GM12878 (cell line): ENCODE measurements at places on chromosomes 6 and 20.

DNA sequence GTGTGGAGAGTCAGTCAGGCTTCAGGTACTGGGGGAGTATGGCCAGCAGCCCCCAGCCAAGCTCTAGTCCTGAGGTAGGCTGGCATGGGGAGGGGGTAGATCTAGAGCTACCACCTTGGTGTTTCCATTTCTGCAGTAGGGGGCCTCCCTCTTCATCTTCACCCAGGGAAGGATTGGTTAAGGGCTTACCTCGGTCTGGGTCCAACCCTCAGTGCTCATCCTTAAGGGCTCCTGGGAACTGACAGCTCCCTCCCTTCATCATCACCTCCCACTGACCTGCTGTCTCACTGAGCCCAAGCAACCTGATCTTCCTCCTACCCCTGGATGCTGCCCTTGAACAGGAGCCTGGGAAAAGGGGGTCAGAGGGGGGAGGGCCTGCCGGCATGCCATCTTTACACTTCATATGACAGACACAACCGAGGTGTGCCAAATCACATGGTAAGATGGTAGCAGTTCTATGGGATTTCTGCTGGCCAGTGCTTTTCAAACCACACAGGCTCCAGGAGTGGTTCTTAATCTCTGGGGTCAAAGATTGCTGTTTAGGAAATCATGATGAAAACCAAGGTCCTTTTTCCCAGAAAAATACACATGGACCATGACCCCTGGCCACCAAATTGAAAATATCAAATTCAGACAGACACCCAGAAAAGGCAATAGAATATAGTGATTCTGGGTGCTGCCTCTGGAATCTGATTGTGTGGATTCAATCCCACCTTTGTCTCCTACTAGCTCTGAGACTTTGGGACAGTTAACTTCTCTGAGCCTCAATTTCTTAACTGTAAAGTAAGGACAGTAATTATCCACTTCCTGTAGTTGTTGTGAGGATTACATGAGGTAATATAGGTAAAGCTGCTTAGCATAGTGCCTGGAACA lies 3.0 kb downstream of the TP53INP2 start:
- no peaks in the 10 kb centered on the region for H3K27me3 ChIP-seq
- H3K4me1 ChIP-seq = peaks cover 15% of the 10 kb centered on the region; the same call in 1 of the 2 replicates
- no peak overlapping the region for H3K27ac ChIP-seq
- no peaks in the 10 kb centered on the region for H3K36me3 ChIP-seq

DNA sequence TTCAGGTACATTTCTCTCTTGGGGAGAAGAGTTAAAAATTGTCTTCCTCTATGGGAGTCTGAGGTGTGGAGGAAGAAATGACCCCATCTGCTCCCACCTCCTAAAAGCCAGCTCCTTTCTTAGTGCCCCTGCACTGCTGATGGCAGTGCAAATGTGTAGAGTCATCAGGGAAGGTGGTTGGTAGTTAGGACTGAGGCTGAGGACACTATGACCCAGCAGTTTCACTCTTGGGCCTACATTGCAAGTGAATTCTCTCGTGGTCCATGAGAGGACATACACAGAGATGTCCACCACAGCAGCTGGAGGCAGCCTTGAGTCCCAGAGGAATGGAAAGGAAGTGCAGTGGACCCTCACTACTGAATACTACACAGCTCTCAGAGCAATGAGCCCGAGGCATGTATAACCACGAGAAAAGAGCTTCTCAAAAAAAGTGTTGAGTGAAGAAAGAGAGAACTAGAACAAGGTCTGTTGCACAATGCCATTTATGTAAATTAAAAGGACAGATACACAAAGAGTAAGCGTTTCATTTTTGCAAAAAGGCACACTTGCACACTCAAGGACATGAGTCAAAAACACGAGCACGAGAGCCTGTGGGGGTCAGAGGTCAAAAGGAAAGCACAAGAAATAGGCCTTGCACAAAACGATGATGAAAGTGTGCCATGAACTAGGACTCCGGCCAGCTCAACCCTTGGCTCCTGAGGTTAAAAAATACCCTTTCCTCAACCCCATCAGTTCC lies 308.2 kb upstream of the PRND start:
- no peak for DNase-seq
- H3K27ac ChIP-seq = no peak overlapping the region
- no peak overlapping the region for H3K4me3 ChIP-seq
- no peaks in the 10 kb centered on the region for H3K4me1 ChIP-seq
- no peaks in the 10 kb centered on the region for H3K36me3 ChIP-seq

- no peaks in the 10 kb centered on the region for H3K36me3 ChIP-seq
- no peaks in the 10 kb centered on the region for H3K27me3 ChIP-seq
- H3K4me1 ChIP-seq = no peaks in the 10 kb centered on the region
- no peak for DNase-seq
- H3K4me3 ChIP-seq = no peak overlapping the region
- no peak overlapping the region for H3K27ac ChIP-seq
Measured at GRCh38 chr20:24001712-24002405, 13.3 kb upstream of the GGTLC1 start.

DNA sequence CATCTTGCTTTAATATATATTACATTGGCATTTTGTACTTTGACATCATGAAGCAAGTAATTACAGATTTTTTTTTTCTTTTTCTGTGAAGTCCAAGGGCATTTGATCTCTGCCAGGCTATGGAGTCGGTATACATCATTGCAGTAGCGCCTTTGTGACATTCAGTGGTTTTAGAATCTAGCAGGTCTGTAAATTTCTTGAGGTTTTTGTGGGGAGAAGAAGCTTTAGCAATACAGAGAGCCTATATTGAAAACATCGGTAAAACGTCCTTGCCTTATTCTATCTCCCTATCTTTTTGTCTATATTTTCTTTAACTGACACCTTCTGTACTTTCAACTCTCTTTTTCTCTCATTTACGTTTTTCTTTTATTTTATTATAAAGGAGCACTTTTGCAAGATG lies 47.2 kb downstream of the DUSP22 start:
- H3K36me3 ChIP-seq = peaks cover 14% of the 10 kb centered on the region; the same call in 1 of the 2 replicates
- peak overlapping the region; percentile 41 for H3K4me3 ChIP-seq
- peaks cover 84% of the 10 kb centered on the region for H3K4me1 ChIP-seq
- H3K27me3 ChIP-seq = no peaks in the 10 kb centered on the region

GRCh38 chr6:158044525-158044888 lies 62.8 kb downstream of the SYNJ2 start:
- no peak overlapping the region for H3K27ac ChIP-seq
- H3K27me3 ChIP-seq = no peaks in the 10 kb centered on the region
- no peak overlapping the region for H3K4me3 ChIP-seq

DNA sequence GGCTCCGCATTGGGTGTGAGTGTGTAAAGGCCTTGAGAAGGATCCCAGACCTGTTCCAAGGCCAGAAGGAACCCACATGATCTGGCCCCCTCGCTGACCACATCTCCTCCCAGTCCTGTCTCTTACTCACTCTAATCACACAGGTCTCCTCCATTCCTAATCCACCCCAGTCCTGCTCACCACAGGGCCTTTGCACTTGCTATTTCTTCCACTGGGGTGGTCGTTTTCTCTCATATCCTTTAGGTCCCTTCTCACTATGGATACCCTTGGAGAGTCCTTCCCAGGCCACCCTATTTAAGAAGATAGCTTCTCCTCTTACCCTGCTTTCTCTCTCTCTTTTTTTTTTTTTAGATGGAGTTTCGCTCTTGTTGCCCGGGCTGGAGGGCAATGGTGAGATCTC lies 65.7 kb downstream of the CD40 start:
- no peaks in the 10 kb centered on the region for H3K36me3 ChIP-seq
- H3K27ac ChIP-seq = no peak overlapping the region
- no peak for DNase-seq
- H3K27me3 ChIP-seq = peaks cover 6% of the 10 kb centered on the region
- H3K4me3 ChIP-seq = no peak overlapping the region

- no peaks in the 10 kb centered on the region for H3K27me3 ChIP-seq
- H3K4me3 ChIP-seq = no peak overlapping the region
- H3K27ac ChIP-seq = no peak overlapping the region
- no peaks in the 10 kb centered on the region for H3K4me1 ChIP-seq
- no peak for DNase-seq
Measured at GRCh38 chr6:105844275-105844883, 241.8 kb upstream of the PRDM1 start.

DNA sequence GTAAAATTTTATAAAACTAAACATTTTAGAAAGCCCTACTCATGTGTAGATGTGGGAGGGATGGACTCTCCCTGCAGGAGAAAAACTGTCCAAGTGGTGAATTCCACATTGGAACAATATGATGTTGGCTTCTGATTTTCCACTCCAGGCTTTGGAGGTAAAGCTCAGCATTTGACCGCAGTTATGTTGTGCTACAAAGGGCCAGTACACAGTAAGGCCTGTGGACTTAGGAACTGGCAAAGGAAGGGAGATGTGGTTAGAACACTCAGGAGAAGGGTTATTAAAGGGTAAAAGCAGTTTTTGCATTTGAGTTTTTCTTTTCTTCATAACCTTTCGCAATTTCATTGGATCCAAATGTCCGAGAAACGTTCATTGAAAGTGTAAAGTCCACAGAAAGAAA lies 150.3 kb upstream of the SASH1 start:
- H3K36me3 ChIP-seq = no peaks in the 10 kb centered on the region
- H3K4me1 ChIP-seq = no peaks in the 10 kb centered on the region
- H3K27me3 ChIP-seq = peaks cover 3% of the 10 kb centered on the region; the same call in 1 of the 2 replicates
- DNase-seq = no peak

GRCh38 chr6:4441981-4442434 lies 306.6 kb upstream of the ECI2 start:
- H3K27ac ChIP-seq = no peak overlapping the region
- no peaks in the 10 kb centered on the region for H3K36me3 ChIP-seq
- no peaks in the 10 kb centered on the region for H3K27me3 ChIP-seq
